GM12891 (cell line): ENCODE measurements at places on chromosomes 16 and 17.

GRCh38 chr16:11196286-11196828 is 59.6 kb downstream of the SOCS1 start:
- no peak for DNase-seq

DNA sequence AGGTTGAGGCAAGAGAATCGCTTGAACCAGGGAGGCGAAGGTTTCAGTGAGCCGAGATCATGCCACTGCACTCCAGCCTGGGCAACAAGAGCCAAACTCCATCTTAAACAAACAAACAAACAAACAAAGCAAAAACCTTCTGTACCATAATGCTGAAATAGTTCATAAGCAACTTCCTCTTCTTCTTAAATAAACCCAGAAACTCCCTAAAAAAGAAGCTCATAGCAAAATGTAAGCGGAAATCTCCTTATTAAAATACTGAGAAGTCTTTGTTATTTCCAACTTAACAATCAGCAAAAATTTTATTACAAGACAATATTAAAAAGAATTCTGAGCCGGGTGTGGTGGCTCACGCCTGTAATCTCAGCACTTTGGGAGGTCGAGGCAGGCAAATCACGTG is 82.8 kb downstream of the FBXL20 start:
- no peak for DNase-seq

GRCh38 chr16:6382924-6383459 is 949.7 kb upstream of the RBFOX1 start:
- DNase-seq = no peak

DNA sequence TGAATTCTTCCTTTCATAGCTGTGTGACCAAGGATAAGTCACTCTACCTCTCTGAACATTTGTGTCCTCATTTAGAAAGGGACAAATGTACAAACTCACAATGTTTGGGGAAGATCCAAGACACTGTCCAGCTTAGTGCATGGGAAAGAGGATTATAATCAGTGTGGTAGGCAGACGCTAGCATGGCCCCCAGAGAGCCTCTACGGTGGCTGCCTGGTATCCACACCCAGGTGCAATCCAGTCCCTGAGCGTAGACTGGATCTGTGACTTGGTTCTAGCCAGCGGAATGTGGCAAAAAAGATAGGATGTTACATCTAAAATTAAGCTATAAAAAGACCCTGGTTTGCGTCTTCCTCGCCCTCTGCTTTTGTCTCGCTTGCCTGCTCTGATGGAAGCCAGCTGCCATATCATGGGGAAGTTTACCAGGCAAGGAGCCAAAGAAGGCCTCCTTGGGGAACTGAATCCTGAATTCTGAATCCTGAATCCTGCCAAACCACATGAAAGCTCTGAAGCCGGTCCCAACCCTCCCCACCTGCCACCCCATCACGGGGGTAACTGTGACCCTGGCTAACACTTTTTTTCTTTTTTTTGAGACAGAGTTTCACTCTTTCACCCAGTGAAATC is 51.7 kb downstream of the PLXDC1 start:
- DNase-seq = no peak

- no peak for DNase-seq
Measured at GRCh38 chr17:38659415-38659814, 15.3 kb downstream of the EPOP start.

GRCh38 chr17:32341141-32341856 is 674 bp downstream of the C17orf75 start:
- DNase-seq = no peak

GRCh38 chr16:84598360-84598759 is 19.5 kb downstream of the COTL1 start:
- no peak for DNase-seq

DNA sequence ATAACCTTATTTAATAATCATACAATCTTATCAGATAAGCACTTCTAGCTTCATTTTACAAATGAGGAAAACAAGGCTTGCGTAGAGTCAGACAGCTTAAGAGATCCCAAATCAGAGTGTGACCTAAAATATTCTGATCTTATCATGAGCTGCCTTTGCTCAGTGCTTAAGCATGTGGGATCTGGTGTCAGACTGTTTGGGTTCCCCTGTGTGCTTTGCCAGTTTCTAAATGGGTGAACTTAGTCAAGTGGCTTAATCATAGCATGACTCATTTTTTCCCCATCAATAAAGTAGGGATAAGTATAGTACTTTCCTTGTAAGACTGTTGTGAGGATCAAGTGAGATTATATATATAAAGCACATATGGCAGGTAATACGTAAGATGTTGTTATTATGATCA is 612.6 kb upstream of the C16orf82 start:
- DNase-seq = no peak

GRCh38 chr16:66494916-66495315 is 55.0 kb downstream of the TK2 start:
- DNase-seq = no peak

GRCh38 chr17:12990041-12990808 is 27.6 kb downstream of the ELAC2 start:
- DNase-seq = no peak

GRCh38 chr17:78993981-78994671 is 14.4 kb upstream of the LGALS3BP start:
- DNase-seq = peak; percentile 20

GRCh38 chr16:11020792-11021551 is 76.6 kb downstream of the CLEC16A start:
- DNase-seq = no peak

DNA sequence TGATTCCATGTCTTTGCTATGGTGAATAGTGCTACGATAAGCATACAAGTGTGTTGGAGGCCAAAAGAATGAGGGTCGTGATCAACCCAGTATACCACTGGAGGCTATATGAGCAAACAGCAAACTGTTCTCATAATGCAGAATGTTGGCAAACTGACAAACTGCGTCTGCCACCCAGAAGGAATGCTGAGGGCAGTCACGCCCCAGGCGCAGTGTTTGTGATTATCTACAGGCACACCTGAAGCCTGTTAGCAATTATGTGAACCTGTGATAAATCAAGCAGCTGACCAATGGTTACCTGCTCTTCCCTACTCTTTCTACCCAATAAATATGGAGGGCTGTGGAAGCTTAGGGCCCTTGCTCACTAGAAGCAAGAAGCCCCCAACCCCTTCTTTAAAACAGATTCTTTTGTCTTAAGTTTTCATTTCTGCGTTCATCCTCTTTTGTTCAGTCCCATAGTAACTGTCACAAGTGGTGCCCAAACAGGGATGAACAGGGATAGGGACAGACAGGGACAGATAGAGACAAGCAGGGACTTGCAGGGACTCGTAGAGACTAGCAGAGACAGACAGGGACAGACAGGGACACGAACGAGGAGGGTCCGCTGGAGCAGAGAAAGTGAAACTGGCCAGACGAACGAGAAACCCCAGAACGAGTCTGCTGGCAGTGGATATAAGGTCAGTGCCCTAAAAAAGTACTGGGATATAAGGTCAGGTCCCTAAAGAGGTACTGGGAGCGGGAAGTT is 25.1 kb downstream of the CD300LG start:
- DNase-seq = no peak

DNA sequence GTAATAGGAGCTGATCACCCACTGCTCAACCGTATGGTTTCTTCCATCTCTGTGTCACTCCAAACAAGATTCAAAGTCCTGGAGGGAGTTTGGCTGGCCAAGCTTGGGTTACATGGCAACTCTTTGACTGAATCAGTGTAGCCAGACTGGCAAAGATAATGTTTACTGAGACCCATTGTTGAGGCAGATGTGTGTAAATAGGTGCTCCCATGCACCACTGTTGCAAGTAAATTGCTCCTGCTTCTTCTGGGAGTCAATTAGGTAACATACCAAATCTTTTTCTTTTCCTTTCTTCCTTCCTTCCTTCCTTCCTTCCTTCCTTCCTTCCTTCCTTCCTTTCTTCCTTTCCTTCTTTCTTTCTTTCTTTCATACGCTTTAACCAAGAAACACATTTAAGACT is 86.3 kb upstream of the DHX40 start:
- no peak for DNase-seq

- no peak for DNase-seq
Measured at GRCh38 chr16:57699481-57699880, 4.9 kb downstream of the DRC7 start.

- no peak for DNase-seq
Measured at GRCh38 chr17:70181376-70181775, 12.0 kb downstream of the KCNJ2 start.

- no peak for DNase-seq
Measured at GRCh38 chr16:81012974-81013373, 6.0 kb downstream of the CENPN start.

DNA sequence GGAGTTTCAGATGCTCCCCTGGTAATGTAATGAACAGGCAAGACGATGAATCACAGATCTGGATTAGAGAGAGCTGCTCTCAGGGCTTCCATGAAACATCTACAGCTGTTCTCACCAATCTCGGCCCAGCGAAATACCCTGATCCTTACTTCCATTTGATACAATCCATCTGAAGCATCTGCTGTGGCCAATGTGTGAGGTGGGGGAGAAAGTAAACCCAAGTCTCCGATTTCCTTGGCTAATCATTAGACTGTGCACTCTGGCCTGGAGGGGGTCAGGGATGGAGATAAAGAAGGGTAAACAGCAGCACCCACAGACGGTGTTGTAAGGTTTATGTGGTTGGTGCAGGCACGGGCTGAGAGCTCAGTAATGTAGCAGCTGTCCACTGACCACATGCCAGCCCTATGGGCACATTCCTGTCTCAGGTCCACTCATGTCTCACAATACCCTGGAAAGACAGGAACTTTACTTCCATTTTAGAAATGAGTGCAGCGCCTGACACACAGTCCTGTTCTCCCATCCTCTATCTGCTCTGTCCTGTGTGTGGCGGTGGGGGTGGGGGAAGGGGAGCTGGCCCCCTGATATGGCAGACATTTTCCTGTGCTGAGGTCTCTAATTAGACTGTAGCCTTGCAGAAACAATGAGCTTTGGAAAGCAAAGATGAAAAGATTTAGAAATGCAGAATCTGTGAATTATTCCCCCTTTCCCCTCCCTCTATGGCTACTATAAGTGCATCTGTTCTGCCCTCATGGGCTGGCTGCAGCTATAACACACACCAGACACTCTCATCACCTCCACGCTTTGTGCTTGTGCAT is 48.3 kb upstream of the ERN1 start:
- DNase-seq = no peak

- no peak for DNase-seq
Measured at GRCh38 chr17:77213778-77214132, 73.0 kb downstream of the SEC14L1 start.

GRCh38 chr16:85729452-85730185 is 21.3 kb downstream of the C16orf74 start:
- no peak for DNase-seq

GRCh38 chr16:3979070-3979469 is 98.6 kb upstream of the CREBBP start:
- DNase-seq = no peak

GRCh38 chr17:15966879-15967248 is 21.9 kb downstream of the ADORA2B start:
- DNase-seq = no peak

DNA sequence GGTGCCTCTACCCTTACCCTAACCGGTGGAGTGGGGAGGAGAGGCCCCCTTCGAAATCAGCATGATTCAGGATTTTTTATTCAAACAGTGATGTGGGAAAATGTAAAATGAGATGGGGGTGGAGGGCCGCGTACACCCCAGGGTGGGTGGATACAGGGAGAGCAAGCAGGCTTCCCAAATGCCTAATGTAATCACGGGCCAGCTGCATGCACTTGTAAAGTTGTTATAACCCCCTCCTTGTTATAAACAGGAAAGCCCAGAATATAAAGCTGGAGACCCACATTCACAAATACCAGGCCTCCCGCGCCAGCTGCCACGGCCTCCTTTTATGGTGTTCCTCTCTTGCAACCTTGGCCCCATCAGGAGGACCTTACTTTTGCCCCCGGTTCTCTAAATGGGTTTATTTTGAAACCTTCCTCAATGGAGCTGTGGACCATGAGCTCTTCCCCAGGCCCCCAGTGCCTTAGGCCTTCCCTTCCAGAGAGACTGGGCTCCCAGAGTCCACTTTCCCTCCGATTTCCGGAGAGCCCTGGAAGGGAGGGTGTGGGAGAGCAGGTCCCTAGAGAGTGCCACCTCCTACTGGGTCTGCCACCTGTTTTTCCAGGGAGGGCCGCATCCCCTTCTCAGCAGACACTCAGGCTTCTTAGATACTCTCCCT is 906 bp upstream of the FOXL1 start:
- DNase-seq = no peak

GRCh38 chr17:20267459-20267842 is 199.9 kb downstream of the LGALS9B start:
- no peak for DNase-seq

GRCh38 chr16:74942566-74942965 is 42.4 kb downstream of the WDR59 start:
- DNase-seq = no peak

DNA sequence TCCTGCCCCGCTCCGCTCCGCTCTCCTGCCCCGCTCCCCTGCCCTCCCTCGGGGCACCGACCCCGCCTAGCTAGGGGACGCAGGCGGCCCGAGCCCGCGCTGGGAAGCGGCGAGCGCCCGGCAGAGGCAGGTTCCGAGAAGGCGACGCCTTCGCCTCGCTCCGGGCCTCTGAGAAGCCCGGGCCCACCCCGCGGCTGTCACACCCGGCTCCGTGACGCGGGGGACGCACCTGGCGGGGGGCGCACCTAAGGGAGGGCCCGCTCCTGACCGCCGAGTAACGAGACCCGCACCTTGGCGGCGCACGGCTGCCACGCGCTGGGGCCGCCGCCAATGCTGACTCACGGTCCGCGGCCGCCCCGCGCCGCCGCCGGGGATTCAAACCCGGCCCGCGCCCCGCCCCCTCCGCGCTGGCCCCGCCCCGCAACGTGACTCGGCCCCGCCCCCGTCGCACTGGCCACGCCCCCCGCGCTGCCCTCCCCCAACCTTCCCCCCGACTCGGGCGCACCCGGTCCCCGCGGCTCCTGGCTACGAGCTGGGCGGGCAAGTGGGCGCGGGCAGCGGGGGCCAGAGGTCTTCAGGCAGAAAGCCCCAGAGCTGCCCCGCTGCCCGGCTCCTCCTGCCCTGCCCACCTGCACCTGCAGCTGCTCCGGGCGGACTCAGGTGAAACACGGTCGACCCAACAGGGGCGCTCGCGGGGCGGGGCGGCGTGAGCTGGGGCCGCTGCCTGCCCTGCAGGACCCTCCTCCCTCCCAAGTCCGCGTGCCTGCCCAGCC is 27.8 kb downstream of the GNPTG start:
- peak; percentile 88 for DNase-seq

- DNase-seq = no peak
Measured at GRCh38 chr17:69059458-69060175, 1.1 kb downstream of the ABCA9 start.

- DNase-seq = no peak
Measured at GRCh38 chr17:7480089-7480384, 606 bp upstream of the ZBTB4 start.

DNA sequence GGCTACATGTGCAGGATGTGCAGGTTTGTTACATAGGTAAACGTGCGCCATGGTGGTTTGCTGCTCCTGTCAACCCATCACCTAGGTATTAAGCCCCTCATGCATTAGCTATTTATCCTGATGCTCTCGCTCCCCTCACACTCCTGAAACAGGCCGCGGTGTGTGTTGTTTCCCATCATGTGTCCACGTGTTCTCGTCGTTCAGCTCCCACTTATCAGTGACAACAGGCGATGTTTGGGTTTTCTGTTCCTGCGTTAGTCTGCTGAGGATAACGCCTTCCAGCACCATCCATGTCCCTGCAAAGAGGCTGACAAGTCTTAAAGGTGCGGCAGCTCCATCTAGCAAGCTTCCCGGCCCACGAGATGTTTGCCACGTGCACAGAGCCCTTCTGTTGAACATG is 175.1 kb downstream of the FOXL1 start:
- DNase-seq = no peak
